ENCODE measurements at places on chromosomes 2 and 18.
A peak's percentile ranks its signal among the peaks of the same experiment; 100 is the strongest.

- no peak for DNase-seq
These were observed 42.9 kb downstream of the NCK2 start for GRCh38 chr2:105787376-105788318.

- no peak for DNase-seq
These were observed 280.8 kb downstream of the CCDC85A start for GRCh38 chr2:56464613-56465012.

DNA sequence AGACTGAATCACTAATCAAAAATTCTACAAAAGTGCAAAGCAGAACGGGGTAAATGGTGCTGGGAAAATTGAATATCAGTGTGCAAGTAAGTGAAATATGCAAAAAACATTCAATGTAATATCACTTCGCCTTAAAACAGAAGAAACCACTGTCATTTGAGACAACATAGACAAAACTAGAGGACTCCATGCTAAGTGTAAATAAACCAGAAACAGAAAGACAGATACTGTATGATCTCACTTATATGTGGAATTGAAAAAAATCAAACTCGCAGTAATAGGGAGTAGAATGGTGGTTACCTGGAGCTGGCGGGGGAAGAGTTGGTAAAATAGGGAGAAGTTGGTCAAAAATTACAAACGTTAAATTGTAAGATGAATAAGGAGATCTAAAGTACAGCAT, 1420.0 kb upstream of the CDH2 start:
- DNase-seq: no peak

DNA sequence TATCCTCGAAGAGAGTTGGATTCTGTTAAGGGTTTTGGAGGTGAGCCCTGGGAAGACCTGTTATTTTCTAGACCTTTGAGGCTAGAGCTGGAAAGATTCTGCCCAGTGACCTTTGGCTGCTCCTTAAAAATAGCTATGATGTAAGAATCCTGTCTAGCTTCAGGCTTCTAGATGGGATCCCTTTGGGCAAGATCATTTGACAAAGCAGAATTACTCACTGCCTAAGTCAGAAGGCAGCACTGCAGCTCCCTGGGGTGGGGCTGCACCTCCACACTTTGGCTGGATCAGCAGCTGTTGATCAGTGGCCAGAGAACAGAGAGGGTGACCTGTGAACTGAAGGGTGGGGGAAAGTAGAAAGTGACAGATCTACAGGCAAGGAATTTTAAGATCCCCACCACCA, 103.8 kb downstream of the ASAP2 start:
- DNase-seq: no peak

DNA sequence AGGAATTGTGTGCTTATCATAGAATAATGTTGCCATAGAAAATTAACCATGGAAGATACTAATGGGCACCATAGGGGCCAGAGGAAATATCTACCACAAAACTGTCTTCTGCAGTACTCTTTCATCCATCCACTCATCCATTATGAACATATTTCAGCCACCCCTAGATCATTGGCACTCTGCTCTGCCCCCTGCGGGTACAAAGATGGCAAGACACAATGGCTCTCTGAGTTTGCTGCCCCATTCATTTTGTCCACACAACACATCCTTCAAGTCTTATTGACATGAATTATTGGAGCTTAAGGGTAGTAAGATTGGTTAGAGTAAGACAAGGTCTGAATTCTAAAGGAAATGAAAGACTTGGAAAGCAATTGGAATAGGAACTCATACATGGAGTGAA, 1224.7 kb upstream of the CELF4 start:
- DNase-seq: no peak

- DNase-seq: no peak
These were observed 109.9 kb upstream of the OTX1 start for GRCh38 chr2:62940697-62941096.

- DNase-seq: no peak
These were observed 5.8 kb upstream of the IKZF2 start for GRCh38 chr2:213157242-213157641.

- DNase-seq: no peak
These were observed 155.8 kb downstream of the ZNF516 start for GRCh38 chr18:76339246-76339620.

- DNase-seq: no peak
These were observed 11.6 kb downstream of the TRPM8 start for GRCh38 chr2:233928594-233929351.

- DNase-seq: no peak
These were observed 37.9 kb downstream of the BUB1 start for GRCh38 chr2:110639972-110640371.

DNA sequence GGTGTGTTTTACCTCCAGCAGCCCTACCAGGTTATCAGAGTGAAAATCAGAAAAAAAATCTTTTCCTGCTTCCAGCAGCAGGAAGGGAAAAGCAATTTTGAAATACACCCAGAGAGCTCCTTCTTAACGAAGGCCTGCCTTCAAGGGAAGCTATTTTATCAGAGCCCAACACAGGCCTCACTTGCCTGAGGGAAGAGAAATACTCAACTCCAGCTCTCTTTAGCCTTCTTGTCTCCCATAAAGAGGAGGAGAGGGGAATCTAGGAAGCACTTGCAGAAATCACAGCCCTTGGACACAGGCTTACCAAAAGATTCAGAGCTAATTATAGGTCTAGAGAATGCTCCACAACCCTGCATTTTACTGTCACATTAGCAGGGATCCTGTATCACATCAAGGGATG, 896.1 kb upstream of the CNTNAP5 start:
- no peak for DNase-seq

GRCh38 chr2:176165370-176166050, 8.4 kb downstream of the HOXD3 start:
- DNase-seq: no peak

DNA sequence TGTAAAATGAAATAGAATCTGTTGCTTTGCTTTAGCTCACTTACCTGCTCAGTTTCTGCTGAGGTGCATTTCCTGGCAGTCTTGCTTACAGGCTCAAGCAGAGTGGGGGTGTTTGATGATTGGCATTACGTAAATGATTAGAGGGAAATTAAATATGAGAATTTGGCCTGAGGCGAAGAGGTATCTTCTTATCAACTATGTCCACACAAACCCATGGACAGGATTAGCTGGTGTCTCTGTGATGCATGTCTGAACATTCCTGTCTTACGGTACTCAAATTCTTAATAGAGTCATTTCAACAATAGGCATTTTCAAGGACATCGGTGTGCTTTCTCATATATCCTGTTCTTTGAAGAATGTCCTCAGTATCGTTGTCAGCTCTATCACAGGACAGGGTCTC, 102.1 kb downstream of the PRPF40A start:
- DNase-seq: no peak

GRCh38 chr2:102043560-102043959, 51.8 kb downstream of the IL1R2 start:
- no peak for DNase-seq

GRCh38 chr2:12177455-12178288, 431.2 kb downstream of the LPIN1 start:
- peak; percentile 13 for DNase-seq

DNA sequence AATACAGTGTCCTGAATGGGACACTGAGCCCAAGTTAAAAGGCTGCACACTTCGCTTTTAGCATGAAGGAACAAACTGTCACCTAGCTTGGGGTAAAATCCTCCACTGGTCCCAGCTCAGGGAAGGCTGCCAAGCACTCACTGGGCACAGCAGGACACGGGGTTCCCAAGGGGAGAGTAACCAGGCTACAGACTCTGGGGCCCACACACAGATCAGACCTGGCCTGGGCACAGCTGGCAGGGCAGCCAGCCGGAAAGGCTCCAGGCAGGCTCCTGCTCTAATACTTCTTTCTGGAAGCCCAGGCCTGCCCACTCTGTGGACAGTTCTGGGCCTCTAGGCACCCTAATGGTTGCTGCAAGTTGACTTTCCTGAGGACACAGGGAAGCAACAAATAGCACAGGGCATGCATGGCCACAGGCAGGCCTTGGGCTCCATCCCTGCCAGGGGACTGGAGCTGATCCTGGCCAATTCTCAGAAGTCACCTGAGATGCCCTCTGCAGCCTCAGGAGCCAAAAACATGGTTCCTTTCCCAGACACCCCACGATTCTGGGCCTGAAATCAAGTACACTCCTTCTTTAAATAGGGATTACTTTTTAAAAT, 18.7 kb upstream of the SULT1C3 start:
- DNase-seq: no peak

All from GM12864 (cell line).